Tibial nerve (tissue), 4 donors: ENCODE measurements at places on chromosomes 7 and 10.

GRCh38 chr10:77756319-77757232 lies 119.0 kb upstream of the KCNMA1 start:
- no peaks in the 10 kb centered on the region for H3K4me1 ChIP-seq
- H3K4me3 ChIP-seq = no peak overlapping the region
- DNase-seq = no peak
- no peaks in the 10 kb centered on the region for H3K27me3 ChIP-seq

- no peak overlapping the region for H3K27ac ChIP-seq
- H3K27me3 ChIP-seq = no peaks in the 10 kb centered on the region
- no peak for DNase-seq
Observed at GRCh38 chr7:20738518-20739481, 47.9 kb downstream of the SP8 start.

DNA sequence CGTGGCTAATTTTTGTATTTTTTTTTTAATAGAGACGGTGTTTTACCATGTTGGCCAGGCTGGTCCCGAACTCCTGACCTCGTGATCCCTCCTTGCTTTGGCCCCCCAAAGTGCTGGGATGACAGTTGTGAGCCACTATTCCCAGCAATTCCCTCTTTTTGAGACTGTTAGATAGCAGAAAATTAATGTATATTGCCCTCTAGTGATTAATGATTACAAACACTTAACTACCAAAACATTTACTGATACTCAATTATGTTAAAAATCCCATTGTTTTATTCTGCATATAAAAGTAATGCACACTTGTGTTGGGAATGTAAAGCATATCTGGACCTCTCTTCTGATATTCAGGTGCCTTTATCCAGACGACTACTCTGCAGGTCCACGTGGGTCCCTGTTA lies 41.2 kb upstream of the COBL start:
- no peaks in the 10 kb centered on the region for H3K27me3 ChIP-seq
- no peak for DNase-seq
- H3K36me3 ChIP-seq = no peaks in the 10 kb centered on the region
- H3K27ac ChIP-seq = no peak overlapping the region
- H3K4me3 ChIP-seq = no peak overlapping the region

GRCh38 chr7:15831606-15832005 lies 145.1 kb upstream of the MEOX2 start:
- no peaks in the 10 kb centered on the region for H3K4me1 ChIP-seq
- H3K27me3 ChIP-seq = no peaks in the 10 kb centered on the region
- DNase-seq = no peak

DNA sequence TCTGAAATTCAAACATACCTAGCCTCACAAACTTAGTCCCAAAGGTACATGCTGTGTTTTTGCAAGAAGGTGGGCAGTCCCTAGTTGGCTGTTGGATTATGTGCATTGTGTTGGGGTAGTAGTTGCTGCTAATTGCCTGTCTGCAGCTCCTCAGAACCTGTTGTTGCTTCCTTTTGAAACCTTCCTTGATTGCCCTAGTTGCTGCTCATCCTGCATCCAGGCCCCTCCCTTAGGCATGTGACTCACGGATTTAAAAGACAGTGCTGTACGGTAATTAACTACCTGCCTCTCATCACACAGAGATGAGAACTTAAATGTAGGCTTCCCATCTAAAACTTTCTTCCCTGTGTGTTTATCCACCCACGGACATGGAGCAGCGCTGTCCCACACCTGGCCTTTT lies 67.7 kb downstream of the BMPR1A start:
- no peak overlapping the region for H3K27ac ChIP-seq
- DNase-seq = no peak
- no peaks in the 10 kb centered on the region for H3K36me3 ChIP-seq
- peaks cover 36% of the 10 kb centered on the region for H3K4me1 ChIP-seq
